A549 (cell line): ENCODE measurements at places on chromosomes 3 and 15. TPM values are rescaled to one million over a fixed set of nuclear protein-coding genes. Genes with fewer than 3 reads are reported as not detected.

DNA sequence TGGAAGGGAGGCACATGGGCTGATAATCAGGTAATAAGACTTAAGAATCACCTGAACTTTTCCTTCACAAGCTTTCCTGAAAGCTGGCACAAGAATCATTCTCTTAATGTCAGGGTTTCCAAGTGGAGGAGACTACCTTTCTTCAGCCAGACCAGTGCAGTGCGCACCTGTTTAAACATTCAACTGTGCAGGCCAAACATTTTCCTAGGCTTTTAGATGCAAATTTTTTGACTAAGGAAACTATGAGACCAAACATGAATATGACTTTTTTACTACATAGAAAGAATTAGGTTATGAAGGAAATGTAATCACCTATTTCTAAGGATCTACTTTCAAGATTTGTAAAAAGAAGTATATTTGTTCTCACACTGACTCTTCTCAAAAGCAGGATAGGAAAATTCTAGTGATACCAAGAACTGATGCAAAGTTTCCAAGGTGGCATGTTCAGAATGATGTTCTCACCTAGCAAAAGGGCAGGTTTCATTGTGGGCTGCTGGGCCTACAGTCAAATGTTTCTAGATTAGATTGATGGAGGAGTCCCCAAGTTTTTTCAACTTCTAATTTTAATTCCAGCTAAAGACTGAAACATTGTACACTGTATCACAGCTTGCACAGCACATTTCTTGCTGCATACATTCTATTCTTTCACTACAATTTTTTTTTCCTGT lies 339.1 kb downstream of the TIGIT start:
- DNase-seq = no peak

ARNT2 gene
- polyA plus RNA-seq = 8.9 to 10.1 TPM (median 9.8 TPM) in 3 replicates

DNA sequence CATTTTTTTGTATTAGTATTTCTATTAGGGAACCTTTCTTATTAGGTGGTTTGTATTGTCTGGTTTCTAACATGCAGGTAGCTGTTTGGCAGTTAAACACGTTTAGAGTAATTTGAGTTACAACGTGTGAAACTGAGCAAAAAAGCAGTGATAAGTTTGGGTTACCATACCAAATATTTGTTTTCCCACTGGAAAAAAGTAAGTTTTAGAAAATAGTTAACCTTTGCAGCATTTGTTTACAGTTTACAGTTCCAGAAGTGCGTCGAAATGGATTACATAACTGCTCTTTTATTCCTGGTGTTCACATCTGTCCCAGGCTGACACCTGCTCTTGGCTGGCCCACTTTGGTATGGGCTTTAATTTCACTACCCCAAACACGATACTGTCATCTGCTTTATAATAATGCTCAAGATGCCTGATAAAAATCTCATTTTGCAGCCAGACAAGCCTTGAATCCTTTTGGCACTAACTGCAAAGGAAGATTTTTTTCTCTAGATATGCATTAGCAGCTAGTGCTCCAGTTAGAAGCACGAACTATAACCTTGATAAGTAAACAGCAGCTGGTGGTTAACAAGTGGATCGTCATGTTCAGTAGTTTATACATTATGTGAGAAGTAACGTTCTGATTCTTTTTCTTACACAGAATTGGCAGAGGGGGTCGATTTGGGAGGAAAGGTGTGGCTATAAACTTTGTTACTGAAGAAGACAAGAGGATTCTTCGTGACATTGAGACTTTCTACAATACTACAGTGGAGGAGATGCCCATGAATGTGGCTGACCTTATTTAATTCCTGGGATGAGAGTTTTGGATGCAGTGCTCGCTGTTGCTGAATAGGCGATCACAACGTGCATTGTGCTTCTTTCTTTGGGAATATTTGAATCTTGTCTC lies 5.3 kb downstream of the EIF4A2 start:
- DNase-seq = no peak

DNA sequence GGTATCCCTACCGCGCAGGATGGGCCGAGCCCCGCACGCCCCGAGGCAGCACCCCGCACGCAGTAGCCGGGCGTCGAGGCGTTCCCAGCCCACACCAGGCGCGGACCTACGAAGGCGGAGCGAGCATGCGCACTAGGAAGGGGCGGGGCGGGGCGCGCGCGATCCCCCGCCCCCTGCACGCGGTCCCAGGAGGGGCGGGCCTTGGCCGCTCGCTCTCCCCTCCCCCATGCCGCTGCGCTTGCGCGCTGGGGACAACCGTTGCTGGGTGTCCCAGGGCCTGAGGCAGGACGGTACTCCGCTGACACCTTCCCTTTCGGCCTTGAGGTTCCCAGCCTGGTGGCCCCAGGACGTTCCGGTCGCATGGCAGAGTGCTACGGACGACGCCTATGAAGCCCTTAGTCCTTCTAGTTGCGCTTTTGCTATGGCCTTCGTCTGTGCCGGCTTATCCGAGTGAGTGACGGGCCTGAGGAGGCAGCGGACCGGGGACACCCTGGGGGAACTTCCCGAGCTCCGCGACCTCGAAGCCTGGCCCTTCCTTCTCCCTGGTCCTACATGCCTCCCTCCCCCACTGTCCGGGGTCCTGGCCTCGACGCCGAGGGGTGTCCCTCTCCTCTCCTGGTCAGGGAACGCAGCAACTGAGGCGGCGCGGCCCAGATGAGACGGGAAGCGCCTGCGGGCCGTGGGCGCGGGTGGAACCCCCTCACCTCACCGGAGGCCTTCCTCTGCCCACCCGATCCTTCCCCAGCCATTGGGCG lies at the start of gene SPESP1:
TSS of gene SPESP1 (plus strand) at position 258 of the 755 bp plus-strand sequence. CDS start at position 387, 129 bp downstream.
- DNase-seq = no peak

GRCh38 chr3:160810362-160811236 lies 54.6 kb downstream of the PPM1L start:
- DNase-seq = no peak

DNA sequence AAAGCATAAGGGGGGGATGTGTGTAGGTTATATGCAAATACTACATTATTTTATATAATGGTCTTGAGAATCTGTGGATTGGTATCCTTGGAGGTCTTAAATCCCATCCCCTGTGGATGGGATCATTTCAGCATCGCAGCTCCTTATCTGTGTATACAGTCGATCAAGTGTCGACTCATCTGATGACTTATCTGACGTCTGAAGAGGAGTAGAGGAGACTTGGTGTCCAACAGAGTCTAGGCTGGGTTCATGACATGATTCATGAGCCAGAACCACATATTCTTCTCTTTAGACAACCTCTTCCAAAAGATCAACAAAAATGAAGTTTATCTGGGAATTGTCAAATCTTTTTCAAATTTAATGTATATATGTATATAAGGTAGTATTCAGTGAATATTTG lies 220.7 kb downstream of the NR2F2 start:
- DNase-seq = no peak

GOLGA6L4 gene
- polyA plus RNA-seq = 1.7 to 2.7 TPM (median 1.8 TPM) in 3 replicates

DNA sequence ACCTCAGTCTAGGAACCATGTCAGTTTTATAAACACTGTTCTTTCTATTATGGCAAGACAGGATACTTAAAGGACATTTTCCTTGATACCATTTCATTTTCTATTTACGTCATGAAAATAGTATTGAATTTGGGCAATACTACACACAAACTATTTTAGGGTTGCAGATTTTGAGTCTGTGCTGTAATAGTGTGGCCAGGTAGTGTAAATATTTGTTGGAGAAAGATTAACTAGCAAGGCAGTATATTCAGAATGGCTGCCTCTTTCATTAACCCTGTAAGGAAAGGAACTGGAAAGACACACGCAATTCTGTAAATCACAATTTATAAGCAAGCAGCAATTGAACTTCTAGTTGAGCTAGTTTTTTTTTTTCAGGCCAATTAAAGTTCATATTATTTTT lies 2.0 kb downstream of the CTXND1 start:
- DNase-seq = no peak

RNF13 gene
- polyA plus RNA-seq = 39.0 to 46.2 TPM (median 44.5 TPM) in 3 replicates

DNA sequence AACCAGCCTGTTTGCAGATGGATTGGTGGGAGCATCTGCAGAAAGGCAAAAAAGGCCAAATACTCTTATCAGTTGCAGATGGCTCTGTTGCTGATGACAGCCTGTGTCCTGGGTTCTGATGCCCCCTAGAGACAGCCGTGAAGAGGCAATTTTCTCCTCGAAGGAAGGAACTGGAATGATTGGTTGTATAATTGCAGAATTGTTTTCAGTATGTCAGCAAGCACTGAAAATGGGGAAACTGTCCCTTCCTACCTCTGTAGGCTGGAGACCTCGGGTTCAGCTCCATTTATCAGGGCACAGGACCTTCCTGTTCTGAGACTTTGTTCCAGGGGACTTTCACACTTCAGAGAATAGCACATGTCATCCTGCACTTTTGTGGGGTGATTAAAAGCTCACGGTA lies 103.0 kb downstream of the PGPEP1L start:
- DNase-seq = peak; percentile 89

- no peak for DNase-seq
These were observed 71.7 kb upstream of the ABHD2 start for GRCh38 chr15:89016549-89017041.

- DNase-seq = no peak
These were observed 45.1 kb upstream of the MAGI1 start for GRCh38 chr3:66083784-66084213.

- DNase-seq = no peak
These were observed 118.1 kb downstream of the MYRIP start for GRCh38 chr3:39927479-39927878.

MME gene
- polyA plus RNA-seq = not detected in 3 replicates

- DNase-seq = no peak
These were observed 26.0 kb downstream of the CYP19A1 start for GRCh38 chr15:51312166-51313073.

DNA sequence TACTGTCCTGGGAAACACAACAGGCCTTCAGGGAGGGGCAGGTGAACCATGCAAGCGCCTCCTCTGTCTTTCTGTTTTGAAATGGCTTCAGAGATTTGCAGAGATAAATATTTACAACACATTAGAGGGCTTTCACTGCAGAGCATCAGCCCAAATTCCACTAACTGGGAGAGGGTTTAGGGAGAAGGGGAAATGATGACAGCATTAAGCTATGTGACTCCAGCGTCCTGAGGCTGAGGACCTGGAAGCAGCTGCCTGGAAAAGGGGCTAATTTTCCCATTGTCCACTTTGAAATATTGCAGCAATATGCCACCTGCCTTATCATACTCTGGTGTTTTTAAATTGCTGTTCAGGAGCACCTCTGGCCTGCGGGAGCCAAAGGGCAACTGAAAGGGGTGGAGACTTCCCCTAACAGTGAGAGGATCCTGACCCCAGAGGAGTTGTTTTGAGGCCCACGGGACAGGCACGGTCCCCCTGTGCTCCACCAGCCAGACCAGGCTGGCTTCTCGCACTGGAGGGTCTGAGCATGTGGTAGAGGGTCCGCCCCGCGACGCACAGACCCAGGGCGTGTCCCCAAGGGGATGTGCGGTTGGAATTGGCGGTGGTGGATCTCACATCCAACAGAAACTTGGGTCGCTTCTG lies 110.6 kb downstream of the XXYLT1 start:
- DNase-seq = no peak

- DNase-seq = no peak
These were observed 20.9 kb downstream of the PDE8A start for GRCh38 chr15:85002517-85002916.

SETMAR gene
- 7.2 to 8.5 TPM (median 7.3 TPM) in 3 replicates for polyA plus RNA-seq

GRCh38 chr15:89002281-89002761 lies 85.9 kb upstream of the ABHD2 start:
- peak; percentile 51 for DNase-seq

- DNase-seq = no peak
These were observed 428.1 kb upstream of the NAALADL2 start for GRCh38 chr3:174430986-174431385.

GRCh38 chr3:15261274-15261673 lies 55.2 kb downstream of the CAPN7 start:
- no peak for DNase-seq

HIGD2B gene
- polyA plus RNA-seq = not detected in 3 replicates

PARP15 gene
- not detected in 3 replicates for polyA plus RNA-seq

CMTM8 gene
- polyA plus RNA-seq = 8.2 to 9.0 TPM (median 8.4 TPM) in 3 replicates

FOXL2 gene
- 2.7 to 3.6 TPM (median 3.1 TPM) in 3 replicates for polyA plus RNA-seq

TNNC1 gene
- polyA plus RNA-seq = 2.6 to 3.3 TPM (median 2.8 TPM) in 3 replicates

DNA sequence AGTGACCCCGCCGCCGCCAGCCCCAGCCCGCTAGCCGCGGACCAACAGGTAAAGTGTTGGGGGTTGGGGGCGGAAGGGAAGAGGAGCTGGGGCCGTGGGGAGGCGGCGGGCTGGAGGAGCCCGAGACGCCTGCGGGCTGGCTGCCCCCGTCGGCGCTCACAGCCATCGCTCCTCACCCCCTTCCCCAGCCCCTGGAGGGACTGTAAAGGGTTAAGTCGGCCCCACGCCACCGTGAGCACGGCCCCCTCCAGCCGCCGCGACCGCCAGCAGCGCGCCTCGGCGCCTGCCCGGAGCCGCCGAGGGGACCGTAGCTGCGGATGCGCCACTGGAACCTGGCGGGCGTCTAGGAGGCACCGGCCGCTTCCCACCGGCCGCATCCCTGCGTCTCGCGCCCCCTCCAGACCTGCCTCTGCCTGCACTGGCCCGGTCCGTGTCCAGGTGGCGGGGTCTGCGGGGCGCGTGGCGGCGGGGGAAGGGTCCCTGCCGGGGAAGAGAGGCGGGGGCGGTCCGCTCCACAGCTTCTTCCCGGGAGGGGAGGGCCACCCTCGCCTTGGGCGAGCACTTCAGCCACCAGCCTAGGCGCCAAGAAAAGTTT lies 522 bp downstream of the MED12L start:
- DNase-seq = peak; percentile 57

DNA sequence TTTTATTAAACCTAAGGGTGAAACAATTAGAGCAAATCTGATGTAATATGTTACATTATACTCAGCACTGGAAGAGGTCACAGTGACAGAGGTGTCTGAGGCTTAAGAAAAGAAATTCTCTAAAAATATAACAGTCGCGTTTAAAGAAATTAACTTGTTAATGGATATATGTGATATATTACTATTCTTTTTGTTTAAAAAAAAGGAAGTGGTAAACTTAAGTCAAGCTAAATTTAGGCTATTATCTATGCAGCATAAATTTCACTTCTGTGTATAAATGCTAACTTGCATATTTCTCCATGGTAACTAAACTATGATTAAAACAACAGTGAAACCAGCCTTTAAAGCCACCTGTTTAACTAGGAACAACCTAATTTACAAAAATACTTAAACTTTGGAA lies 191.3 kb downstream of the FOXP1 start:
- no peak for DNase-seq

- DNase-seq = no peak
These were observed 49.5 kb upstream of the PDZRN3 start for GRCh38 chr3:73674280-73674679.

GRCh38 chr3:36075491-36075890 lies 304.8 kb upstream of the STAC start:
- DNase-seq = no peak

GRCh38 chr3:157100608-157101396 lies 59.1 kb downstream of the CCNL1 start:
- no peak for DNase-seq

DNA sequence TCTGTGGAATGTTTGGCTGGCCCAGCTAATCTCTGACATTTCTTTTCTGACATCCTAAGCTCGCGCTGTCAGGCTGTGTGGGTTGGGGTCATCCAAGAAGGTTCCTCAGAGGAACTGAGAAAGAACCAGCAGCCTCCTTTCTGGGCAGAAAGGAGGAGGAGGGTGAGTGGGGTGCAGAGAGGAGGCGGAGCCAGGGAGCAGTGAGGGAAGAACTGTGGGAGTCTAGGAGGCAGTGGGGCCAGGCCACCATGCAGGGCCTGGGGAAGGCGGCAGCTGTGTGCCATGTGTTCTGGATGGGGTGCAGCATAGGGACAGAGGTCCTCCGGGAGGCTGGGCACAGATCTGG lies 5.3 kb downstream of the SEMA7A start:
- no peak for DNase-seq
